ENCODE measurements at places on chromosomes 16 and 17.

DNA sequence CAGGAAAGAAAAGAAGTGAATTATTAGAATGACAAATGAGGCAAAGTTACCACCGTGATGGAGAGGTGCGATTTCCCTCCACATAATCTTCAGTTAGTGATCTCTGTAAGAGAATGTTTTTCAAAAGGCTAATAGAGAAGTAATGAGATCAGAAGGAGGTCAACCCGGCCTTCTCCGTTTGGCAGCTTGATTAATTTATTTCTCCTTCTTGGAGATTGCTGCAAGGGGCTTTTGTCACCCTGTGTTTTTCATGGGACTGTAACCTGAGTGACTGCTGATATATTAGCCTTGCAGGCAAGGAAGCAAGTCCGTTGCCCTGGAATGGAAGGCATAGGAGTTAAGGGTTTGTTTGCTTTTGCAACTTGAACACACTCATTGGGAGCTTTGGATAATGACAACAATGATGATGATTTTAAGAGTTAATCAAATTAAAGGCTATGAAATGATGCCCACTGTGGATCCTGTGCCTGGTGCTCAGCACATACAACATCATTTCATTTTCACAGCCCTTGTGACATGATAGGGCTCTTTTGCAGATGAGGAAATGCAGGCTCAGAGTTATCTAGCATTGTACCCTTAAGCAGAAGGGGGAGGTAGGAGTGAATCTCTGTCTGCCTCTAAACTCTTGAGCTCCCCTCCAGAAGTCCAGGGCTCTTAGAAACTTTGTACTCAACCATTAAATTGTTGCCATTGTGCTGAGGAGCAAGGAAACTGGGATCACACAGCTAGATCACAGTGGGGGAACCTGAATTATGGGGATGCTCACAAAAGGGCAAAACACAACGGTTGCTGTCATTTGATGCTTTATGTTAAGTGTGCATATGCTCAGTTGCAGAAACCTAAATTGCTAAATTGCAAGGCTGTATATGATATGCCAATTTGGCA, 226.3 kb downstream of the WWOX start:
- DNase-seq, result no peak

DNA sequence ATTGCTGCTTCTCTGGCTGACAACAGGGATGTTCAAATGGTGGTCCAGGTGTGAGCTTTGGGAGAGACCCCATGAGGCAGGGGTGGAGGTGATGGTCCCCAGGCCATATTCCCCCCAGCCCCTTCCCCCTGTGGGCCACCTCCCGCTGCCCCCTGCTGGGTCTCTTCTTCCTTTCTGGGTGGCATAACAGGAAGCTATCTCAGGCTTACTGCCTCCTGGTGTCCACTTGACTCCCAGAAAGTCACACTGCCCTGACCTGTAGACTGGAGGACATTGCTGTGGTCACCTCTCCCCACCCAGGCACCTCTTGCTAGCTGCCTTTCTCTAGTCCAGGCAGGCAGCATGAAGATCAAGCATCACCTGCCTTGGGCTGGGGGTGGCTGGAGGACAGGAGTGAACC, 46.4 kb upstream of the PLCG2 start:
- DNase-seq, result no peak

DNA sequence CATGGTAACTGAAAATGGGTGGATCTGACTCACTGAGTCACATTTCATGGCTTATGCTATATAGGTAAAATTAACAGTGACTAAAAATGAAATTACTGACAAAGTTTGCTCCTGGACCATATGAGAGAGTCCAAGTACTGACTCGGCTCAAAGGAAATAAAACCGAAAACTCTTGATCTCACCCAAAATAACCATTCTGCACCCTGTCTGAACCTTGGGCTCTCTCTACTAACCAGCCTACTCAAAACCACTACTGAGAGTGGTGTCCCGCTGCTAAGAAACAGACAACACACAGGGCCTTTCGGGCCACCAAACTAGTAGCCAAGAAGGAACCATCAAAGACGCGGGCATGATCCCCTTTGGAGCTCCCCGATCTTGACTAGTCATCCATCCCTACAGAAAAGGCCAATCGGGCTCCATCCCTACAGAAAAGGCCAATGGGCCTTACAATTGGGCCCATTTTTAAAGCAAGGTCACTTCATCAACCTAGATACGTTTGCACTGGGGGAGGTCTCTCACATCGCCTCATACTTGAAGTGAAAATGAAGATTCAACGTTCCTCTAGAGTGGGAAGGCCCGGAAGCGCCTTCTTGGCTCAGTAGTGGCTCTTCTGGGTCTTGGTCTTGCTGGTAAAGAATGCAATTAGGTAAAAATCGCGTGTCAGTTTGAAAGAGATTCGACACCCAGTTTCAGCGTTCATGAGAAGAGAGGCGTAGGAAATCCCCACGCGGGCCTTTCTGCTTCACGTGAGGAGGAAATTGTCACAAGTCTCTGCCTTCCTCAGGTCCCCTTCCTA, 720 bp upstream of the ZPBP2 start:
- peak; percentile 14 for DNase-seq

DNA sequence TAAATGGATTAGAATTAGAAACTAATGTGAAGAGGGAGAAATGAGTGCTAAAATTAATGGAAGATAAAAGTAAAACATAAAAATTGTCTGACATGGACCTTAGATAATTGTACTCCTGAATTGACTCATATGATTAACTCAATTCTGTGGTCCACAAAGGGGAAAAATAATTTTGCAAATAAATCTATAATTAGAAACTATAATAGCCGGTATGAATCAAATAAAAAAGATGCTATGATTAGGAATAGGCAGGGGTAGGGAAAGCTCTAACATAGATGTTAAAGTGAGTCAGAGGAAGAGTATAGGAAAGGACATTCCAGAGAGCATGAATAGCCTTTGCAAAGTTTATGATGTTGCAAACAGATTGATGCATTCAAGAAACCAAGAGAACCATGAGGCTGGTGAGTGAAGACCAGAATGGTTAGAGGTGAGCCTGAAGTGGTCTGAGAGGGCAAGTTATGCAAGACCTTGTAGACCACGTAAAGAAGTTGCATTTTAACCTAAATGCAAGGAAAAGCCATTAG, 262.1 kb upstream of the CA10 start:
- DNase-seq, result no peak

DNA sequence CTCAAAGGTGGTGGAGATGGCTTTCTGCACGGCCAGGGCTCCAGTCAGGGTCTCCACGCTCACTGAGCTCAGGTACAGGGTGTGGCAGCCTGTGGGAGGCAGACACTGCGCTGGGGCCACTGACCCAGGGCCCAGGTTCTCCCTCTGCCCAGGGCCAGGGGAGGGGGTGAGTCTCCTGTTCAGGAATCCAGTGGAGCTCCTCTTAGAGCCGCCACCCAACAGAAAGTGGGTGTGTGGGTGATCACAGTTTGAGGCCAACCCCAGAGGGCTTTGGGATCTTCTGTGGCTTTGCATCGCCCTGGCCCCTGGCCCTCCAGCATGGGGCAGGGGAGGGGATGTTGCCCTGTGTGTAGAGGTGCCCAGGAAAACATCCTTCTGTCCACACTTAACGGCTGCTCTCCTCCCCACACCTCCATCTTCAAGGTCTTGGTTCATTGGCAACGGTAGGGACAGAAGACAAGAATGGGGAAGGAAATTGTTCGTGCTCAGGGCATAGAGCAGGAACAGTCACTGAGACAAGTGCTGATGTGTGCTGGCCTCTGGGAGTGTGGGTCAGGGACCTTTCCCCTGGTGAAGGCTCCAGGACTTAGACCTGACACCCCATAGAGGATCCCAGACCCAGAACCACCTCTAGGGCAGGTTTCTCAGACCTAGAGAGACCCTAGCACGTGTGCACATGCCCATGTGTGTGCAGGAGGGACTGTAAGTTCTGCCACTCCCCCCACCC, 21.5 kb downstream of the TNS4 start:
- DNase-seq, result no peak

GRCh38 chr17:42844761-42845555, 578 bp downstream of the AOC2 start:
- DNase-seq, result no peak

All from germinal center (tissue), 1 donor.